Ureter (tissue), 1 donor: ENCODE measurements at places on chromosomes 4 and X. TPM values are rescaled to one million over a fixed set of nuclear protein-coding genes. Genes with fewer than 3 reads are reported as not detected.

CABS1 gene
- not detected for total RNA-seq

COL4A6 gene
- total RNA-seq: 16.1 TPM

DNA sequence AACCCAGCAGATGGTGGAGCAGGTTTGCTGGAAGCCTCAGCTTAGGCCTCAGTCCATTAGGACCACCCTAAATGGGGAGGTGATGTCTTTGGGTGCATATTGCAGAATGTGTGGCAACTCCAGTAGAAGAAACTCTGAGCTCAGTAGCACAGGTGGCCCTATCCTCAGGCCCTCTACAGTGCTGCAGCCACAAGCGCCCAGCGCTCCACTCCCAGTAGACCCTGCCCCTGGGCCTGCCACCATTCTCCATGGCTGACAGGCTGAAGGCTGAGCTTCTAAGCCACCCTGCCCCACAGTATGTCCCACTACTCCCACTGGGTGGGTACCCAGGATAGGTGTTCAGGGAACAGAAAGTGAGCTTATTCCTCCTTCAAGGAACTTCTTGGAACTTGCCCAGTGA, 162.8 kb upstream of the MAMLD1 start:
- DNase-seq: no peak

ETDA gene
- total RNA-seq: not detected

ARMCX4 gene
- 29.8 TPM for total RNA-seq
